ENCODE measurements at places on chromosomes 11 and 22. TPM values are rescaled to one million over a fixed set of nuclear protein-coding genes. Genes with fewer than 3 reads are reported as not detected.
A peak's percentile ranks its signal among the peaks of the same experiment; 100 is the strongest.

Gene CARD16
- 12.0 TPM for total RNA-seq

Gene TMEM132A
- total RNA-seq: 9.3 TPM

Gene FTH1
- total RNA-seq: 4,415 TPM

Gene MN1
- total RNA-seq: 6.5 TPM

Gene OR6X1
- not detected for total RNA-seq

Gene CDHR5
- total RNA-seq: 0.40 TPM

Gene BACE1-AS
- 3.8 TPM for total RNA-seq

Gene DKK3
- total RNA-seq: 146 TPM

GRCh38 chr11:72338741-72339140, 94.8 kb upstream of the PHOX2A start:
- no peak for DNase-seq

- DNase-seq: no peak
Measured at GRCh38 chr11:61611309-61611708, 30.4 kb upstream of the SYT7 start.

DNA sequence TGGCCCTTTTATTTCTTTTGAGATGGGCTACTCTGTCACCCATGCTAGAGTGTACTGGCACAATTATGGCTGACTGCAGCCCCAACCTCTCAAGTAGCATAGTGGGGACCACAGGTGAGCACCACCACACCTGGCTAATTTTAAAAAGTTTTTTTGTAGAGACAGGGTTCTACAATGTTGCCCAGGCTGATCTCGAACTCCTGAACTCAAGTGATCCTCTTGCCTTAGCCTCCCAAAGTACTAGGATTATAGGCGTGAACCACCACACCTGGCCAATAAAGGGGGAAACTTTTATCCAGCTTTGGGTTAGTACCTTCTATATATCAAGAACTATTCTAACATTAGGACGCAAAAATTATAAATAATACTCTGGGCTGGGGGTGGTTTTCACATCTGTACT, 52.1 kb downstream of the MAPK1 start:
- no peak for DNase-seq

DNA sequence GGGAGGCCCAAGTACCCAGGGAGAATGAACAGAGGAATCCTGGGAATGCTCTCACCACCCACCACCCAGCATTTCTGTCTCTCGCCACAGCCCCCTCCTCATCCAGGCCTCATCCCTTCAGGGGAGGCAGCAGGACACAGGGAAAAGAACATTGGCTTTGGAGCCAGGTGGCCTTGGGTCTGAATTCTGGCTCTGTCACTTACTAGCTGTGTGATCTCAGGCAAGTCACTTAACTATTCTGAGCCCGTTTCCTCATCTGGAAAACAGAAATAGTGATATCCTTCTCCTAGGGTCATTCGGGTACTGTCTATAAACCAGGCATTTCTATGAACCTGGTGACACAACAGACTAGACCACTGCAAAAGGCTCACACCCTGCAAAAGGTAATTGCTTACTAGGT, 22.1 kb downstream of the CHRDL2 start:
- no peak for DNase-seq

- DNase-seq: no peak
Measured at GRCh38 chr11:96288915-96289314, 54.1 kb downstream of the MAML2 start.

DNA sequence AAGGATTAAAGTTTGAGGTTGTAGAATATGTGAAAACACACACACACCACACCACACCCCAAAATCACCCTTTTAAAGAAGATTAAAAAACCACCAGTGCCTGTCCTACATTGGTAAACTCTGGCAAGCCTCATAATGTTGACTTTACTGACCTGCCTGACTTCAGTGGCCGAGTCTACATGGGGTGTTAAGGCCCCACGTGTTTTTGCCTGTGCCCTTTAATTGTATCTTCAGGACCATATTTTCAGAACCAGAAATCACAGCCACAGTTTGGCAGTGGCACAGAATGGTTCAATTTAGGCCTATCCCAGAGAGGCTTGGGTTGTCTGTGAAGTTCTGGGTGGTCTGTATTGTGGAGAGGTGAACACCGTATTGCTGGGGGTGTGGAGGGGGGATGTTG, 33.4 kb downstream of the ZBTB16 start:
- DNase-seq: no peak

DNA sequence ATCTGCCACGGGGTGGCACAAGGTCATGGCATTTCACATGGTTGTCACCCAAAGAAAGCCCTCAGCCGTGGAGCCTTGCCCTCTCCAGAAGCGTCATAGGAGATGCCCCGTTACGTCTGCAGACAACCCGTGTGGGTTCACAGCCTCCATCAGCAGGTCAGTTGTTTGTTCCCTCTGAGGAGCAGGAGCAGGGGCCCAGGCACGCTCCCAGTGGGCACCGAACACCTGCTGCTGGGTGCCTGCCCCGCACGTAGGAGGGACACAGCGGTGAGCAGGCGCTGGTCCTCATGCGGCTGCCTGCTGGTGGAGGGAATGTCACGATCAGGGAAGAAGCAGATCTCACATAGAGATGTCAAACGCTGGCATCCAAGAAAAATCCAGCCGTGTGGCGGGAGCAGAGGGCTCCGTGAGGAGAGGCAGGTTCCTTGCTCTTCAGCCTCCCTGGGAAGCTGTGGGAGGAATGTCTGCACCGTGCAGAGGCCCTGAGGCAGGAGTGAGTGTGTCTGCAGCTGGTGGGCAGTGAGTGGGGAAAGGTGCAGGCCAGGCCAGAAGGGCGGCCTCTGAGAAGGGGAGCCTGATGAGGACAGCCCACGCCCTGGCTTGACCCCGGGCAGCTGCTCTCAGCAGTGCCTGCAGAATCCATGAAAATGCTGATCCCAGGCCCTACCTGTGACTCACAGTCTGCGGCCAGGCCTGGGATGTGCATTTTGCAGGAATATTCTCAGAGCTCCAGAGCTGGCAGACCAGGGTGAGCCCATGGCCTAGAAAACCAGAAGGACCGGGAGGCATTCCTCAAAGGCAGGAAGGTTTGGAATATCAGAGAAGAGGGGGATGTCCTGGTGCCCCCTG, 36.4 kb upstream of the TH start:
- DNase-seq: peak; percentile 10

- no peak for DNase-seq
Measured at GRCh38 chr11:4466871-4467442, 15.5 kb upstream of the OR52K1 start.

GRCh38 chr11:15819679-15820286, 536.6 kb downstream of the SOX6 start:
- peak; percentile 64 for DNase-seq

DNA sequence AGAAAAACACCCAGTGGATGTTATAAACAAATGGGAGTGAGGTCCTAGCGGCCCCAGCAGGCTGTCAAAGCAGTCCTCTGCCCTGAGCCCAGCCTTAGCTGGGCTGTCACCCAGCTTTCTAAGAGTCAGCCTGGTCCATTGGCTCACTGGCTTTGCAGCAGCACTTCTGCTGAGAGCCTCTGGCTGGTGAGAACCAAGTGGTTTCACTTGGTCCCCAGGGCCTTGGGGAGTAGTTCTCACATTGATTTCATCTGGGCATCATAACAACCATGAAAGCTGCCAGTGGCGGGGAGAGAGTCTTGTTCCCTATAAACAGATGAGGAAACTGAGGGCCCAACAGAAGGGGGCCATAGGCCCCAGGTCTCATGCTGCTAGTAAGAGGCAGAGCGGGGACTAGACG, 11.4 kb downstream of the SEC14L6 start:
- DNase-seq: no peak

DNA sequence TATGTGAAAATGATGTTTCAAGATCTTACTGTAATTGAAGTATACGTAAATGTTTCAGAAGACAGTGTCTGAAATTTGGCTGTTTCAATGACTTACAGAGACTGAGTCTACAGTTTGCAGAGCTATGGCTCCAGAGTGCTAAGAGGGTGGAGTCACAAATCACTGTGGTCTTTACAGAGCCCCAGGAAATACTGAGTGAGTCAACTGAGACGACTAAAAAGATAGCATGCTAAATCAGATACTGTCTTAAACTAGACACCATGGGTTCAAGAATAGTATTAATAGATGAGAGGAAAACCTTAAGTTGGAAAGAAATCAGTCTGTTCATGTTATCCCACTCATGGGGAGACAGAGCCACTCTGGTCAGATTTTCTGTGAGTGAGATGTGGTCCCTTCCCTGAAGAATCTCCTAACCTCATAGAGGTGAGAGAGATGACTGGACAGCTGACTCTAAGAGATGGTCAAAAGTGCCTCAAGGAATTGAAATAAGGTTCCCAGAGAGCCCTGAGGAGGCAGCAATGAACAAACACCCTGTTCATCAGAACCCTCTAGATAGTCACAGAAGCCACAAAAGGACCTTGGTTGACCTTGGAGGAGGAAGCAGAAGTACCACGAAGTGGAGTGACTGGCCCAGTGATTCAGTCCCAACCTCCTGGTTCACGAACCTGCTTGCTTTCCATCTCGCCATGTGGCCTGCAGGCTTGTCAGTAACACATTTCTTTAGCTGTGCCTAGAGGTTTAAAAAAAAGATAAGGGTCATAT, 30.2 kb downstream of the C11orf91 start:
- no peak for DNase-seq
